Kidney epithelial cell (primary cell): ENCODE measurements at places on chromosomes 4 and X.

DNA sequence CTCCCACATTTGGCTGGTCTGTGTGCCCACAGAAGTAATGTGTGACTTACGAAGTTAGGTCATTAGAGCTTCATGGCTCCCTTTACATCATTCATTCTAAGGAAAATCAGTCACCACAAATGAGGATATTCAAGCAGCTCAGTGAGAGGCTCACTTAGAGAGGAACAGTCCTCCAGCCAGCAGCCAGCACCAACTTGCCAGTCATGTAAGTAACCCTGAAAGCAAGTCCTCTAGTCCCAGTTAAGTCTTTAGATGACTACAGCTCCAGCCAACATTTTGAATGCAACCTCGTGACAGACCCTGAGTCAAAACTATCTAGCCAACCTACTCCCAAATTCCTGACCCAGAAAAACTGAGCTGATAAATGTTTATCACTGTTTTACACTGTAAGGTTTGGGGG lies 71.3 kb downstream of the LRBA start:
- DNase-seq = no peak

DNA sequence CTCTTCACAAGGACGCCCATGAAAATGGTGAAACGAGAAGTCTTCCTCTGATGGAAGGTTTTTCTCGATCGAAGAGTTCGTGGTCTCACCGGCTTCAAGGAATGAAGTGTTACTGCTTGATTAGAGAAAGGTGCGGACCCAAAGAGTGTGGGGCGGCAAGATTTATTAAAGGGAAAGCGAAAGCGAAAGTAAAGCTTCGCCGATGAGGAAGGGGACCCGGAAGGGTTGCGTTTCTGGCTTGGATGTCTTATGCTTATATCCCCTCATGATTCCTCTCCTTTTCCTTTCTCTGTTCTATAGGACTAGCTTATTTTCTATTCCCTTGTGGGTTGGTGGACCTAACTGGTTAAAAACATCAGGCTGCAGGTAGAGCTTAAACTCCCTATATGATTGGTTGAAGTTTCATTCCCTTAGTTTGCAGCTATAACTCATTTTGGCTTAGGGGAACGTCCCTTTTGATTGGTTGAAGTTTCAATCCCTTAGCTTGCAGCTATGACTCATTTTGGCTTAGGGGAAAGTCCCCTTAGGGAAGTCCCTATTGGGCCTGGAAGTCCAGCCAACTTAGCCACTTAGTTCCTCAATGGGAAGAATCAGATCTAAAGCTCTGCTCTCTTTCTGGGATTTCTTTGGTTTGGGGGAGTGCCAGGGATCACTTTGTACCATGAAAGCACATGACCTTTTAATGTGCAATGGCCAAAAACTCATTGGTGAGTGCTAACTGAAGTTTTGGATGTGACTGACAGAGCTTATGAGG lies 1025.0 kb upstream of the PCDH10 start:
- no peak for DNase-seq

DNA sequence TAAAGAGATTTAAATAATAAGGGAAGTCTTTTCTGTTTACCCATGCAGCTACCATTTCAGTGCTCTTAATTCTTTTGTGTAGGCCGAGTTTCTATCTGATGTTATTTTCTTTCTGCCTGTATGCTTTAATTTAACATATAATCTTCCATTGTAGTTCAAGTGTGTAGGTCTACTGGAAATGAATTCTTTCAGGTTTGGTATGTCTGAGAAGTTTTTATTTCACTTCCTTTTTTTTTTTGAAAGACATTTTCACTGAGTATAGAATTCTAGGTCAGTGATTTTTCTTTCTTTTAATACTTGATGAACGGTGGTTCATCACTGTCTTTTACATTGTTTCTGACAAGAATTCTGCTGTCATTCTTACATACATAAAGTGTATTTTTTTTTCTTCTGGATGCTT lies 42.1 kb downstream of the VAMP7 start:
- no peak for DNase-seq

DNA sequence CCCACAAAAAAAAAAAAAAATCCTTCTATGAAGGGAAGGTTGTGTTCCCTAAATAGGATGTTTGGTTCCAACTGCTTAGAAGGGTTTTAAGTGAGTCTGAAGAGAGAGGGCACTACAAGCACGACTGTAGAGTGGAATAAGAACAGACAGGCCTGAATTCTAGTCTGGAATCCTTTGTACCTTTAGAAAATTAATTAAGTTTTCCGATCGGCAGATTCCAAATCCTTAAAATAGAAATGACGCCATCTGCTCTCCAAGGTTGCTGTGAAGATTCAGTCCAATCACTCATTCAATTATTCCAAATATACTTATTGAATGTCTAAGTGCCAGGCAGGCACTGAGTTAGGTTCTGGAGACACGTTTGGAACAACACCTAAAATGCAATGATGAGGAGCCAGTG lies 3.8 kb downstream of the HS3ST1 start:
- DNase-seq = no peak

- no peak for DNase-seq
Measured at GRCh38 chr4:166279261-166279660, 406.2 kb downstream of the TLL1 start.

DNA sequence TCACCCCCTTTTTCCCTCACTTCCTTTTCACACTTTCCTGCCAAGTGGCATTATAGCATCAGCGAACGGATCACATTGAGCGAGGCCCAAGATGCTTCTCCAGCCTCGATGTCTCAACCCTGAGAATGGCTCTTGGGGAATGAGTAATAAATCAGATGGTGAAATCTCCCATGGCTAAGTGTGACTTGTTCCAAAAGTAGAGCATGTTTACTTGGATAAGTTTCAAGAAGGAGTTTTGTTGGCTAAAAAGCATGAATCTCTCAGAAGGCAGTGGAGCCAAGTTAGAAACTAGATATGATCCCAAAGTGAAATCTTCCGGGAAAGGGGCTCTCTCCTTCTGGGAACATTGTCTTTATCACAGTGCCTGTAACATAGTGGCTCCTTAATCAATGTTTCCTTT lies 316.3 kb downstream of the CAMK2D start:
- DNase-seq = no peak

GRCh38 chrX:120664081-120664480 lies 34.2 kb upstream of the C1GALT1C1 start:
- no peak for DNase-seq

GRCh38 chrX:143165778-143166177 lies 140.1 kb downstream of the SPANXN4 start:
- no peak for DNase-seq

GRCh38 chr4:105198541-105198940 lies 51.9 kb downstream of the TET2 start:
- no peak for DNase-seq

- no peak for DNase-seq
Measured at GRCh38 chrX:63918611-63919010, 133.6 kb upstream of the ARHGEF9 start.

DNA sequence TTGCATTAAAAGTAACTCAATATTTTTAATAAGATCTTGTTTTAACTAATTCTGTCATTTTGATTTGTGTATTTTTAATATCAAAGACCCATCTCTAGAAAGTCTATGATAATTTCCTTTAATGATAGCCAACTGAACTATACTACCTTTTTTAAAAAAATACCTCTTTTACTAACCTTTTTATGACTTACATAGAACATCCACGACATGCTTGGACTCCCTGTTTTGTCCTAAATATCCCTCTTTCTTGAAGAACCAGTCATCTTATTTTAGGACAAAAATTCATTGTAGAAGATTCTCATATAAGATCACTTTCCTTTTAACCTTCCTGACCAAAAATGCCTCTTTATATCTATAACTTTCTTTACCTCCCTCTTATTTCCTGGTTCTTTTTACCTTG lies 76.8 kb upstream of the GC start:
- DNase-seq = no peak

DNA sequence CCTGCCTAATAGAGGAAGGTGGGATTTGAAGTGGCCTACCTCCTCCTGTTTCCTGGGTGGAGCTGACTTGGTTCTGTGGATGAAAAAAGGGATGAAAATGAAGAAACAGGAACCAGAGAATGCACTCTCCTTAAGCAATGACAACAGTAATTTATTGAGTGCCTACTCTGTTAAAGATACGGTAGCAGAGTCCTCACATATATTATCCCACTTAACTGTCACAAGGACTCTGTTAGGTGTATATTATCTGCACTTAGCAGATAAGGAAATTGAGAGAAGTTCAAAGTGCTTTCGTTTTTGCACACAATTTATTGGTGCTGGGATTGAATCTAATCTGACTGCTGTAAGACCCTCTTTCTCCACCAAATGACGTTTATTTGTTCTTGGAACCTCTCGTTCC lies 301.2 kb downstream of the PACRGL start:
- no peak for DNase-seq

- no peak for DNase-seq
Measured at GRCh38 chrX:9133426-9133825, 99.5 kb upstream of the FAM9B start.

DNA sequence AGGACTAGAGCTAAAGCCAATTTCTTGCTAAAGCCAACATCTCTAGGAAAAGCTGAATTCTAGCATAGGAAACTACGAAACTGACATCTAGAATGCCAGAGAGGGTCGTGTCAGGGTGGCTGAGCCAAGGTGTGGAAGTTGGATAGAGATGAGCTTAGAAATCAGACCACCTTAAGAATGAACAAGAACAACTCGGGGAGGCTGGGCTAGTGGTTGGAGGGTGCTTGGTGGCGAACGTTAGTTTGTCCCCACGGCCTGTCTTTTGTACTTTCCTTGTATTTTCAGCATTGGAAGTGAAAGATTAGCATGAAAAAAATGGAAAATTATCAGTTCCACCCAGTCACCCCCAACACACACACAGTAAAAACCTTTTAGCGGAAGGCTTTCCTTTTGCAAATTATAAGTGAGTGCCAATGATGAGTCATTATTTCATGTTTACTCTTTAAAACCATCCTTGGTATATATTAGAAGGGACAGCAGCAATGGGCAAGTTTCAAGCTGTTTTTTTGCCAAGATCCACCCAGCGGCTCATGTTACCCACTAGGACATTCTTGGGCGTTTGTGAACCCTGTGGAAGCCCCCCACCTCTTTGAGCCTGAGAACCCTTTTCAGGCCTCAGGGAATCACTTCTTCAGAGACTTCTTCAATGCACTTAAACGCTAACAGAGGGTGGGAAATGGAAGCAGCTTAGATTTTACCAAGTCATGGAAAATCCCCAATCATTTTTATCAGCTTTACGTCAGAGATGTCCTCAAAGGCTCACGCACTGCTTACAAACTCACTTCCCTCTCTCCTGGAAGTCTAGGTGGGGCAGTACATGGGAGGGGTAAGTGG lies 4.9 kb upstream of the PPEF1 start:
- no peak for DNase-seq

DNA sequence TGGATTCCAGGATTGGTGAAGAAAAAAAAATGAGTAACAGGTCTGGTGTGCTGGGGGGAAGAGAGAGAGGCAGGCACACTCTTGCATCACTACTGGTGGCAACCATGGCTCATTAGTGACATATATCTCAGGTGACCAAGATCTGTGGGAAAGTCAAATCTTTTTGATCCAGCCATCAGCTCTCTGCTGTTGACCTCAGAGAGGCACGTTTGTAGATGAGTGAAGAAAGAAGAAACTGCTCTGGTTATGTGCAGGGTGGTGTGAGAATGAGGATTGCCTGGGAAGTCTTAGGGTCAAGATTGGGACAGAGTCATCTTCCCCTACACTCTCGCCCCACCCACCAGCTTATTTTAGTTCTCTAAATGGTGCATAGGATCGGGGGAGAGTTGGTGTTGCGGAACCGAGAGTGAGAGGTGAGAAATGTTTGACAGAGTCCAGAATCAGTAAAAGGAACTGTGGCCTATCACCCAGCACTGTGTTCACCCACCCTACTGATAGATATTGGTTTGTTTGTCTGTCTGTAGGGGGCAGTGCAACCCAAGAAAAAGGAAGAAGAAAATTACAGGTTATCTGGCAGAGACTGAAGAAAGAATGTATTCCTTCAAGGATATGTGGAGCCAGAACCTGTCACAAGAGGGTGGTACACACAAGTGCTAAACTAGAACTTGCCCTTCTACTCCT lies 21.9 kb downstream of the ARMCX6 start:
- no peak for DNase-seq

DNA sequence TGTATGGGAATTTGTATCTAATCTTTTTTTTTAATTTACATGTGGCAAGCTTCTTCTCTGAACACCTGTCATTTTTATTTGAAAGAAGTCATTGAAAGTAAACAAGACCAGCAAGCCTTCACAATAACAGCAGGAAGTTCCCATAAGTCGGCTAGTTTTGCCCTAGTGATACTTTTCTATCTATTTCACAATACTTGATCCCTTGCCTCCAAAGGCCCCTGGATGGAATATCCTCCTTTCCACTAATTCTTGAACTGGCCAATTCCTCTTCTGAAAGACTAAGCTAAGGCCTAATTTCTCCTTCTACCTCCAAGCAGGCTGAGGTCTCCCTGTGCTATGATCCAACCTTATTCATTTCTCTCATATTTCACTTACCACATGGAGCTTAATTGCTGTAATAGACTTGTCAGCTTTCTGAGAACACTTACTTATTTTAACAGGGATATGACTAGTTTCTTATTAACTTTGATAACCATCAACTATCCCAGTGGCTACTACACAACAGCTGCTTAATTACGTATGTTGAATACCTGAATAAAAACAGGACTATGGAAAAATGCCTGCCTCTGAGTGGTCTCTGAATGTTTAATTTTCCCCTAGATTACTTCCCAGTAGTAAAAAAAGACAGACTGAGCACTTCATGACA lies 194.2 kb downstream of the MAD2L1 start:
- DNase-seq = no peak

DNA sequence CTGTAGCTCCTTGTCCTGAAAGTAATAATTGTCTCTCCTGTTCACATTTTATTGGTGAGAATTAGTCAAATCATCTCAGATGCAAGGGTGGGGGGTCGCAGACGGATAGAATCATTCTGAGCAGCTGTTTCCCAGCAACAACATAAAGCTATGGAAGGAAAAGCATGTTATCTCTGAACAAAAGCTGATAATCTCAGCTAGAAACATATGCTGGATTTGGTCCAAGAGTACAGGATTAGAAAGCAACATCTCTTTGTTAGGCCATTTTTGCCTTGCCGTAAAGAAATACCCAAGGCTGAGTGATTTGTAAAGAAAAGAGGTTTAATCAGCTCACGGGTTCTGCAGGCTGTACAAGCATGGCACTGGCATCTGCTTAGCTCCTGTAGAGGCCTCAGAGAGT lies 472.8 kb upstream of the BOD1L1 start:
- no peak for DNase-seq

GRCh38 chrX:80721186-80721585 lies 88.5 kb downstream of the BRWD3 start:
- no peak for DNase-seq

DNA sequence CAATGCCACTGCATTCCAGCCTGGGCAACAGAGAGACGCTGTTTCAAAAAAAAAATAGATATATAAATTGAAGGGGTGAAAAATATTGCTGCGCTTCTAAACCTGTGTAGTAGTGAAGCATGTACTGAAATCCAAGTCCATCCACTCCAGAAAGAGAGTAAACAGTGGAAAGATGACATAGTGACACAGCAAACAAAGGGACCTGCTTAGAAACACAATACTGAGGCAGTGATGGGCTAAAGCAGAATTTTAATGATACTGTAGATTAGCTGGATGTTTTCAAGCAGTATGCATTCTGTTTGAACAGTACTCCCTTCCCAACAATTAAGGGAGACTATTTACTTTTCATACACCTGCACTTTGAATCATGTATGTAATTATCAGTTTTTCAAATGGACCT lies 42.5 kb downstream of the TFDP3 start:
- no peak for DNase-seq
